ENCODE measurements at places on chromosomes 11 and 22. TPM values are rescaled to one million over a fixed set of nuclear protein-coding genes. Genes with fewer than 3 reads are reported as not detected.

The CYP2D6 gene
- 7.4 TPM for total RNA-seq

GRCh38 chr11:116602637-116602942 lies 170.2 kb downstream of the BUD13 start:
- no peak for DNase-seq
- no peaks in the 10 kb centered on the region for H3K36me3 ChIP-seq
- no peaks in the 10 kb centered on the region for H3K4me1 ChIP-seq
- H3K27me3 ChIP-seq: peaks cover 7% of the 10 kb centered on the region
- no peak overlapping the region for H3K4me3 ChIP-seq
- H3K27ac ChIP-seq: no peak overlapping the region

GRCh38 chr11:13944016-13944415 lies 18.5 kb upstream of the SPON1 start:
- no peak for DNase-seq
- H3K27ac ChIP-seq: no peak overlapping the region
- peaks cover 45% of the 10 kb centered on the region for H3K4me1 ChIP-seq
- no peaks in the 10 kb centered on the region for H3K27me3 ChIP-seq
- H3K4me3 ChIP-seq: no peak overlapping the region

- no peak for DNase-seq
- no peak within 1 kb of the TSS for H3K4me3 ChIP-seq
- no peaks in the 10 kb centered on the region for H3K36me3 ChIP-seq
- H3K4me1 ChIP-seq: peaks cover 6% of the 10 kb centered on the region
These were observed at the start of gene FOLR2 for GRCh38 chr11:72216638-72217037. Gene FOLR2 (plus strand): TSS chr11:72216794. CDS start chr11:72218585, 1,791 bp downstream.

DNA sequence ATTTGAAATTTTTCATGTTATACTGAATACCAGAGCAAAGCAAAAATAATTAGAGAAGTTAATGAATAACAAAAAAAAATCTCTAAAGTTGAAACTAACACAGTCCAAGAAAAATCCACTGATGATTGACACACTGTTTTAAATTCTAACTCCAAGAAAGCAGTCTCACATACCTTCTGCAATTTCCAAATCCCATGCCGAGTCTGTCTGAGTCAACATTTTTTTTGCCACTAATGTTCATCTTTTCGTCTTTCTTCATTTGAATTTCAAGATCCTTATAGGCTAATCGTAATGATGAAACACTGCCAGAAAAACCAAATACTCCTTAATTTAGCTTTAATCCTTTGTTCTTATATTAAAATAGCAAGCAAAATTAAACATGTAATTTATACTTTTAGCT lies 39.5 kb downstream of the ARFGAP3 start:
- no peak for DNase-seq
- H3K36me3 ChIP-seq: peaks cover 42% of the 10 kb centered on the region
- H3K4me1 ChIP-seq: no peaks in the 10 kb centered on the region
- H3K4me3 ChIP-seq: no peak overlapping the region
- H3K27me3 ChIP-seq: no peaks in the 10 kb centered on the region

DNA sequence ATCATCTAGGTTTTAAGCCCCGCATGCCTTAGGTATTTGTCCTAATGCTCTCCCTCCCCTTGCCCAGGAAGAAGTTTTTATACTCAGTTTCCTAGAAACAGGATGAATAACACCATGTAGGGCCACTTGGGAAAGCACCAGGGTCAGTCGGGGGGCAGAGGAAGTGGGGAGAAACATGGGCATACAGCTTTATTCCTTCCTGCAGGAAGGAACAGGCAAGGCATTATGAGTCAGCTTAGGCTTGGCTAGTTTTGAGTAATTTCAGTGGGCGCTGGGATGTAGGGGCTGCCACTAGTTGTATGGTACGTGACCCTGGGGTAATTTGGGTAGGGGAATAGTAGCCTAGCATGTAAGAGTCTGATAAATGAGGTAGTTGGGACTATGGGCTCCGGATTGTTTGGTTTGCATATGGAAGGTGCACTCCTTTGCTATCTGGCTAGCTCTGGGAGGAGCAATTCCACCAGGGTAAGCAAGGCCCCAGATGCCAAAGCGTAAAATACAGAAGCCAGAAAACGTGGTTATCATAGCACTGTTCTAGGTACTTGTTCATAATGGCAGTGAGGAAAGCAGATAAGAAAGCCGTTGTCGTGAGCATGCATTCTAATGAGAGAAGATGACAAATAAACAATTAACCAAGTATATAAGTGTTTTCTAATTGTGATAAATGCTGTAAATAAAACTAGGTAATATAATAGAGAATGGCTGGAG lies 24.8 kb downstream of the ACER3 start:
- peaks cover 4% of the 10 kb centered on the region for H3K4me1 ChIP-seq
- H3K27me3 ChIP-seq: no peaks in the 10 kb centered on the region
- H3K36me3 ChIP-seq: no peaks in the 10 kb centered on the region
- H3K27ac ChIP-seq: no peak overlapping the region
- no peak overlapping the region for H3K4me3 ChIP-seq

The KCNJ4 gene
- not detected for total RNA-seq

DNA sequence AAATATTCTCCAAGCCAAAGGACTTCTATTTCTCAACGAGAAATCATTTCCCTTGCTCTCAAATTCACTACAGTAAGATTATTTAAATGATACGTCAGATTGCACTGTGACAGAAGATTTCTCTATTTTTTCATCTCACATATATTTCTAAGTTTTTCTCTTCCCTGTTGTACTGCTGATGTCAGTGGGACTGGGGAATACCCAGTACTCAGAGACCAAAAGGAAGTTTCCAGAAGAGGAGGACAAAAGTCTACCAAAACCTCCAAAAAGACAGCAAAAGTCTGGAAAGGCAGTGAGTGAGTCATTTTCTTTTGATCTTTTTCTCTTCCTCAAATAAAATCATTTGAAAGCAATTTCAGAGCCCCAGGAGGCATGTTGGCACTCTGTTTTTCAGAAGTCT lies 149.8 kb upstream of the PITPNB start:
- no peaks in the 10 kb centered on the region for H3K36me3 ChIP-seq
- H3K27me3 ChIP-seq: no peaks in the 10 kb centered on the region
- H3K27ac ChIP-seq: no peak overlapping the region

Data from CD4-positive, alpha-beta T cell (primary cell).